ENCODE measurements at places on chromosomes 1 and 21.

DNA sequence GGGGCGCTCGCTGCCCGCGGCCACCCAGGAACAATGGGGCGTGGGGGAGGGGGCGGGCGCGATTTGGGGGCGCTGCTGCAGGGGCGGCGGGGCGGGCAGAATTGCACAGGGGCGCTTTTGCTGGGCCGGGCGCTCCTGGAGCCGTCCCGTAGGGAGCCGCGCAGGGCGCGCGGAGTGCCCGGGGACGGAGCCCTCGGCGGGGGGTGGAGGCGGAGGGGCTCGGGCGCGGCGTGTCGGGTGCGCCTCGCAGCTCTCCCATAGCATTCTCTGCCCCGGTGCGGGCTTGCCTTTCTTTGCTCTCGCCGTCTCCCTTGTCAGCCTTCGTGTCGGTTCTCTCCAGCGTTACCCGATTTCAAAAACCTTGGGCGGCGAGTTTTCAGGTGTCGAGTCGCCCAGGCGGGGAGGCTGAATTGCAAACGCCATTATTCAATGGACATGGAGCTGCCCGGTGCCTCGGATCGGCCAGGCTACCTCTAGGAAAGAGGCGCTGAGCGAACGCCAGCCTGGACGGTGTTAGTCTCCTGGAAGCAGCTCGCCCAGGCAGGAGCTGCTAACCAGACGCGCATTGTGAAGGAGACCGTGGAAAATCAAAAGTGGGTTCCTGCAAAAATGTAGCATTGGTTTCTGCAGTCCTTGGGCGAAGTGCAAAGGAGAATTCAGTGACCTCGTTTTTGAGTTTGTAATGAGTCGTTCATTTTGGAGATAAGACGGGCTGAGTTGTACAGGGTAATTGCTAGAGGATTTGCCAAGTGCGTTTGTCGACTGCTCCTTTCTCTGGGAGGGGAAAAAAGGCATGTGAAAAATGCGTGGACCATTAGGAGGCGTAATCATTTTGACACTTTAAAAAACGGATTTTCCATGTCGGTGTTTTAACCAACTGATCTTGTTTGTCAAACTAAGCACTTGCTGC is 626 bp downstream of the CXADR start:
- DNase-seq = peak; percentile 13

DNA sequence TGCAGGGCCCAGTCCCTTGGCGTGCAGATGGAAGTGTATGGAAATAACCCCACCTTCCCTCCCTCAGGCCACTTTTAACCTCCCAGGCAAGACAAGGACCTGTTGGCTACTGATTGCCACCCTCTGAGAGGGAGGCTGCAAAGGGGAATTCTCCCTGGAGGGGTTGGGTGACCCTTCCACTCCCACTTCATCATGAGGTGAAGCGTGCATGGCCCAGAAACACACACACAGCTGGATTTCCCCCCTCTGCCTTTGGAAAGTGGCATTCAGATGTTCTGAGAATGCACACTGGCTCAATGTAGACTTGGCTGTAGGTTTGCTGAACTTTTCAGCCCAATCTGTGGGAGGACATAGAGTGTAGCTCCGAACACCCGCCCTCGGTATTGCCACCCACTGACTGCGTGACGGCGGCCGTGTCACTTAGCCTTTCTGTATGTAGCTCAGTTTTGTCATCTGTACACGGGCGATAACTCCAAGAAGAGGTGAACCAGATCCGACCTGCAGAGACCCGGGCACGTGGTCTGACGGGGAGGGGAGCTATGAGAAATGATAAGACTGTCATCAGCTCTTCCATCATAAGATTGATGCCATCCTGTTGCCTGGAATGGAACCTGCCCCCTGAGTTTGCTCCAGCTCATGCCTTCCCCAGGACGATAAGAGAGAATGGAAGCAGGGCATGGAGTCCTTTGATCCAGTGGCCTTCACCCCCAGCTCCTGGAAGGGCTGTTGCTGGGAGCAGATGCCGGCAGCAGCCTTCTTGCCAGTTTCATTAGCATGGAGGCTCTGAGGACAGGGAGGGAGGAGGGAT is 19.3 kb downstream of the MIIP start:
- DNase-seq = no peak

GRCh38 chr1:89310505-89310904 is 37.8 kb upstream of the GBP5 start:
- DNase-seq = no peak

DNA sequence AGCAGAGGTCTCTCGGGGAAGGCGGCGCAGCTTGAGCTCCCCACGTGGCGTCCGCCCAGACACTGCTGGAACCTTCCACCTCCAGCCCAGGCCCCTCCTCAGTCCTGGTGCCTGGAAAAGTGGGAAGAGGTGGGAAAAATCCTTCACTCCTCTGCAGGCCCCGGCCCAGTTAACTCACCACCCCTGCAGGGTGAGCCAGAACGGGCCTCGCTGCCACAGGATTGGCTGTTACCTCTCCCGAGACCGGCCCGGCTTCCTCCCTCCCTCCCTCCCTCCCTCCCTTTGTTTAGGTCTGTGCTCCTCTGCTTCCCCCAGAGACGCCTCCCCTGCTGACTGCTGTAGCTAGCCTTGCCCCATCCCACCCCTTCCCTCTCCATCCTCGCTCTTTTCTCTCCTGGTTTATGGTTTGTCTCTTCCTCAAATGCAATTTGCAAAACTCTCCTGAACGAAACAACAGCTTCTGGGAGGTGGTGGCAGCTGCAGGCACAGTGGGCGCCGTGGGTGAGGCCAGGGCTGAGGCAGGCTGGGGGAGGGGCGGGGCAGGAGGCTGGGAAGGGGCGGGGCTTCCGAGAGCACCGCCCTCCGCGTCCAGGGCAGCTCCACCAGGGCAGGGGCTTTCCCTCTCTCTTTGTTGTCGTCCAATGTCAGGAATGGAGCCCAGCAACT is 6.5 kb downstream of the CAPN9 start:
- peak; percentile 10 for DNase-seq

DNA sequence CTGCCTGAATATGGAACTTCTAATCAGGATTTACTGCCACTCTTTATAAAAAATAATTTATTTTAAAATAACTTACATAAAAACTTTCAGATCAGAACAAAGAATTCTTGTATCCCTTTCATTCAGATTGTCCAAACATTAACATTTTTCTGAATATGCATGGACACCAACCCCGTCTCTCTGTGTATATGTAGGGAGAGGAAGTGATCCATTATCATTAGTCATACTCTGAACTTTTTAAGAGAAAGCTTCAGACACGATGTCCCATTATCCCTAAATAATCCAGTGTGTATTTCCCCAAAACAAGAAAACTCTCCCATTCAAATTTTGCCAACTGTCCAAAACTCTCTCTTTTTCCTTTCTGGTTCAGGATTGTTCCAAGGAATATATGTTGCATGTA is 122.3 kb upstream of the CXADR start:
- DNase-seq = no peak

- DNase-seq = no peak
Observed at GRCh38 chr1:235225299-235225698, 64.2 kb upstream of the RBM34 start.

DNA sequence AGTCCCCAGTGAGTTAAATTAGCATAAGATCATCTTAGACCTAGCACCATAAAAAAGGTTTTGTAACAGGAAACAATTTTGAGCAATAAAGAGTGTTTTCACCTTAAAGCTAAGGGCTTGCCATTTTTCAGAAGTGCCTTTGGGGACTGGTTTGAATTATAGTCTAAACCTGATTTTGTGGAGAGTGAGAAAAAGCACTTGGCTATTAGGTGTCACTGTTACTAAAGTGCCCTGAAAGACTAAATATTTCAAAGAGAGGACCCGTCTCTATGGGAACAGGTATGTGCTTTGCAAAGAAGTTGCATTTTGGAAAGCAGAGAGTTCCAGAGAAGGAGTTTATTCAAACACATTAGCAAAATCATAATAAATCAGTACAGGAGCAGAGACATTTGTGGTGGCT is 9.1 kb downstream of the NTNG1 start:
- no peak for DNase-seq

GRCh38 chr1:206036663-206037455 is 13.2 kb upstream of the CTSE start:
- no peak for DNase-seq

GRCh38 chr1:170866646-170867045 is 68.7 kb upstream of the MROH9 start:
- no peak for DNase-seq
